ENCODE measurements at places on chromosomes 6 and 20.

DNA sequence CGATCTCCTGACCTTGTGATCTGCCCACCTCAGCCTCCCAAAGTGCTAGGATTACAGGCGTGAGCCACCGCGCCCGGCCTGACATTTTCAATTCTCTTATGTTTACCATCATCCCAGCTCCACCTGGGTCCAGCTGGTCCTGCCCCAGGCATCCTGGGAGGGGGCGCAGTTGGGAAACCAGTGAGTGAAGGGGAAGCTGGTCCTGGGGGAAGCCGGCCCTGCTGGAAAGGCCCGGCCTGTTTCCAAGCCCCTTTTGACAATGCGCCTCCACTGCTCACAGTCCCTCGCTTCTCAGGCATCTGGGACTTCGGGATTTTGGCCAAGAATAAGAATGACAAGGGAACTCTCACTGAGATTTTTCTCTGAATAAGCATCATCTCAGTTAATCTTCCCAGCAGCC, 14.2 kb downstream of the SLC13A3 start:
- no peak for DNase-seq

DNA sequence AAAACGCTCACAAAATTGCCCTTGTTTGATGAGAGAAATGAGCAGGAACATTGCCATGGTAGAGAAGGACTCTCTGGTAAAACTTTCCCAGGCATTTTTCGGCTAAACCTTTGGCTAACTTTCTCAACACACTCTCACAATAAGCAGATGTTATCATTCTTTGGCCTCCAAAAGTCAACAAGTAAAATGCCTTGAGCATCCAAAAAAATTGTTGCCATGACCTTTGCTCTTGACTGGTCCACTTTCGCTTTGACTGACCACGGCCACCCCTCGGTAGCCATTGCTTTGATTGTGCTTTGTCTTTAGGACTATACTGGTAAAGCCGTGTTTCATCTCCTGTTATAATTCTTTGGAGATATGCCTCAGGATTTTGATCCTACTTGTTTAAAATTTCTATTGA, 41.1 kb upstream of the PREP start:
- DNase-seq, result no peak

DNA sequence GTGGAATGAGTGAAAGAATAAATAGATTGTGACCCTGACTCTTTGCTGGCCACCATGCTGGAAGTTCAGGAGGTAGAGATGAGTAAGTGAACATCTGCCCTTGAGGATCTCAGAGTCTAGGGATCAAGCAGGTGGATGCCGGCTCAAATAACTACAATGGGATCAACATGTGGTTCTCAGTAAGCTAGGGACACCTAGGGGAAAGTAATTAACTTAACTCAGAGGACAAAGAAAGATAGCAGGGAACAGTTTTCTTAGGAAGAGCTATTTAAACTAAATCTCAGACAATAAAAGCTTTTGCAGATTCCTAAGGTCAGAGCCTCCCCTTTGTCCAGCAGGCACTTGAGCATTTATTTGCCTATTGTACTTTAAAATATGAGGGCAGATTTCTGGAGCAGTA, 29.1 kb downstream of the SLC13A3 start:
- DNase-seq, result no peak

DNA sequence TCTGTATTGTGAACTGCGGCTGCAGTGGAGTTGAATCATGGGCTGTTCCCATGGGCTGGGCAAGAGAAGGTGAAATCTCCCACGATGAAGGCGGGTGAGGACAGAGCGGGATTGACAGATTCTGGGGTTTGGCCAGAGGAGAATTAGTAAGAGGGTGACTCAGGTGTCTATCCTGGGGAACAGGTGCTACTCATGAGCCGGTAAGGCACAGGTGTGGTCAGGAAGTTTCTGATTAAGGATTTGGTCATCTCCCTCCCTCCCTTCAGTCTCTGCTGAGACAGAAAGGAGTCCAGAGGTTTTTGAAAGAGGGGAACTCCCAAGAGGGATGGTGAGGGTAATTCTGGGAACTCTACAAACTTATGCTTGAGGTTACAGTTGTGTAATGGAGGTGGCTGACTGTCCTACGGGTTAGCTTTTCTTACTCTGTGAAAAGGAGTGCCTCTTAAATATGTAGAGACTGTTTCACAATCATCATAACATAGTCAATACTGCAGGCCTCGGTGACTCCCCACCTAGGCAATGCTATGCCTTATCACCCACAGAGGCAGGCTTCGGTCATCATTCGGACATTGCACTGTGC, 31.5 kb downstream of the SERPINB1 start:
- DNase-seq, result no peak

GRCh38 chr20:60299951-60300350, 341.7 kb downstream of the CDH26 start:
- DNase-seq, result no peak

DNA sequence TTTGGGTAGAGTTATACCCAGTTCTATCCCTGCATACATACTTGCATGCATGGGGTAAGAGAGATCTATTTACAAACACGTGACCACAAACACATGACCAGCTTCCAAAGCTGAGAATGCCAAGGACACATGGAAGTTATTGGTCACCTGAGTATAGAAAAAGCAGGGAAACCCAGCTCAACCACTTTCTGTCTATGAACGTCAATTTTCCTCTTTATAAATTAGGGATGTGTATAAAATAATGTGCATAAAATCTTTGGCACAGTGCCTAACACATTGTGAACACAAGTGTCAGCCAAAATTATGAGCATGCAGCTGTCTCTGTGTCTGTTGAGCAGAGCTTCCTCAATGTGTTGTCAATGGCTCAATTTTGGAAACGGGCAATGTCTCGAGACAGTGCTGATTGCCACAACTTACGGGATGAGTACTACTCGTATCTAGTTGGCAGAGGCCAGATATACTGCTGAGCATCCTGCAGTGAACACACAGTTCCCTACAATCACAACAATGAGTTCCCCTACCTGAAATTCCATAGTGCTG, 44.9 kb downstream of the TPD52L1 start:
- no peak for DNase-seq

DNA sequence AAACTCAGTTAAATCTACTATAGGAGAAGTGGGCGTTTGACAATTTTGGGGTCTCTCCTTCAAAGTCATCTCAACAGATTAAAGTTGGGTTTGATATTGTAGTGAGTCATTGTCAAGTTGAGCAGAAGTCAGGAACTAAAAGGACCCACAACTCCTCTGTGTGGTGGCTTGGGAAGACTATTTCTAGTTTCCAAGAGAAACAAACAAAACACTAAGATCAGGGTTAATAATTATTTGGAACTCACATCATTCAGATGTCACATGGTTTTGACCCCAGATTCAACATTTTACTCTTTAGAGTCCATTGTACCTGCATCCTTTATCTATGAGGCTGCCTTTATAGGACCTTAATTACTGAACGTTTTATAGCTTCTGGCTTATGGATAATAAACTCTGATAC, 45.3 kb upstream of the TINAG start:
- DNase-seq, result no peak

DNA sequence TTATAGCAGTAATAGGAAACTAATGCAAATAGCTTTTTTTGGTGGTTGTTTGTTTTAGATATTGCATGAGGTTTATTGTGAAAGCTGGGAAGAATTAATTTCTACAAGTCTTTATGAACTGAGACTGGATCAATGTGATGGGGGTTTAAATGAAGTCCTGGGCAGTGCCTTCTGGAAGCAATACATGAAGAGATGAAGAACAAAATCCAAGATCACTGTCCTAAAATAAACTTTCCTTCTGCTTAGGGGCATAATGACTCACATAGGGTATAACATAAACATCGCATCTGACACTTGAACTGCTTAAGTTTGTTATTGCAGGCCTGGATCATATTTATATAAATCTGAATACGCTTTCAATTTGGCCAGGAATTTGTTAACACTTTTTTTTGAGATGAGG, 20.9 kb upstream of the SHLD1 start:
- no peak for DNase-seq

DNA sequence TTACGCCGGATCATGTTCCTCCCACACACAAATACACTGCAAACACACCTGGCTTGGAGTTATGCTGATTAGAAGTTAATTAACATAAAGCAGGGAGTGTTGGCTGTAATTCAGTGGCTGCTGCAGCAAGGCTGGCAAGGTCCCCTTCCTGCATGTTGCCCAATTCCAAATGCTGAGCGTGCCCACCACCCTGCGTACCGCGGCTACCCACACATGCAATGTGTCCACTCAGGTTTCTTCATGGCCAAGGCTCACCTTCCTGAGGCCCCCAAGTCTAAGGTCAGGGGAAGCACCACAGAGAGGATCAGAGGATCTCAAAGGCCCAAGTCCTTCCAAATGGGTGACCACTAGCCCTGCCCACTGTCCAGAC, 11.6 kb upstream of the PRND start:
- DNase-seq, result no peak

DNA sequence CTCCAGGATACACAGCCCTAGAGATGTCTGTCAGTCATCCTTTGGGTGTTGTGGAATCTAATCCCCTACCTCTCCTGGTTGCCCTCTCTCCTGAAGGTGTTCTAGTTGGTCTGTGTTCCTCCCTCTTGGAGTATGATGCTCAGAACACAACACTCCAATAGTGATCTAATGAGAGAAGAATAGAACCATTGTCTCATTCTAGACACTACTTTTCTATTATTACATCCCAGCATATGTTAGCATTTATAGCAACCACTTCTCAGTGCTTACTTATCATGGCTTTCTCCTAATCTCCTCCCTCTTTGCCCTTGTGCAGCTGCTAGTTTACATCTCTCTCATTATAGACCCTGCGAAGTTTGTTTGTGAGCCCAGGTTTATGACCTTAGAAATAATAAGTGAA, 109.0 kb downstream of the UNC5CL start:
- DNase-seq, result no peak

DNA sequence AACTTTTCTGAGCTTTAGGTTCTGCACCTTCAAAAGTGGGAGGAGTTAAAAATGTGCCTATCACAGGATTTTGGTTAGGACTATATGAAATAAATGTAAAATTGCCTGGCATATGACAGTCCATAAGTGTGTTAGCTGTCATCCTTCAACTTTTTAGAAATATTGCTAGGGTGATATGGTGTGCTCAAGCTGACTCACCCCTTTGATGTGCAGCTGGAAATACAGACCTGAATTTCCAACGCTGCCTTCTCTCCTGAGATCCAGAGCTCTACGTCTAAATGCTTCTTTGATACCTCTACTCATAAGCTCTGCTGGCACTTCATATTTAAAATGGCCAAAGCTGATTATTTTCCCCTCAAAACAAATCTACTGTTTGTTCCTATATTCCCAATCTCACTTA, 2.7 kb downstream of the SLC35B3 start:
- DNase-seq, result no peak

DNA sequence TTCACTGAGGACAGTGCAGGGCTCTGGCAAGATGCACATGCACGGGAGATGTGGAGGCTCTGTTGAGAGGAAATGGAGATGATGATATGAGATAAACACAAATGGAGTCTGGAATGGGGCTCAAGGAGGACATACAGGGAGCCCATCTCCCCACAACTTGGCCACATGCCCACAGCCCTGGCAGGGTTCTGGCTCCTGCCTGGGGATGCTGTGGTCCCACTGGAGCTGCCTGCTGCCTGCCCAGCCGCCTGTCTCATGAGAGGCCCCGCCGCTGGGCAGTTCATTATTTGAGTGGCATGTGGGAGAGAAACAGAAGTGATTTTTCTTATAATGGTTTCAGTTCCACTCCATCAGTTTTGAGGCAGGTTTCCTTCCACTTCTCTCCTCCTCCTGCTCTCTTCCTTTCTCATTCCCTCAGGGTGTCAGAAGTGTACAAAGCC, 133.6 kb upstream of the TRAF3IP2 start:
- DNase-seq, result no peak

- DNase-seq, result no peak
These were observed 99.3 kb upstream of the MRPS10 start for GRCh38 chr6:42316981-42317380.

DNA sequence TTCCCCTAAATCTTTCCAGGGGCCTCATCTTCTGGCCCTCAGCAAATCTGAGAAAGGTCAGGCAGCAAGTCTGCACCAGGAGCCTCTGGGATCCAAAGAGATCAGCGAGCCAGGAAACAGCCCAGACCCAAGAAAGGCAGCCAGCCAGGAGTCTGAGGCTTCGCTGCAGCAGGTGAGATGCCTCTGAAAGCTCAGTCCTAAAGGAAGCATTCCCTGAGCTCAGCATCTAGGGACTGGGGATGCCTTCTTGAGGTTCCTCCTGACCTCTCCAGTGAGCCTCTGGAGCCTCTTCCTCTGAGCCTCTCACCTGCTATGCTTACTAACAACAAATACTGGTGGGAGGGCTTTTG, 118.8 kb upstream of the MAFB start:
- no peak for DNase-seq

DNA sequence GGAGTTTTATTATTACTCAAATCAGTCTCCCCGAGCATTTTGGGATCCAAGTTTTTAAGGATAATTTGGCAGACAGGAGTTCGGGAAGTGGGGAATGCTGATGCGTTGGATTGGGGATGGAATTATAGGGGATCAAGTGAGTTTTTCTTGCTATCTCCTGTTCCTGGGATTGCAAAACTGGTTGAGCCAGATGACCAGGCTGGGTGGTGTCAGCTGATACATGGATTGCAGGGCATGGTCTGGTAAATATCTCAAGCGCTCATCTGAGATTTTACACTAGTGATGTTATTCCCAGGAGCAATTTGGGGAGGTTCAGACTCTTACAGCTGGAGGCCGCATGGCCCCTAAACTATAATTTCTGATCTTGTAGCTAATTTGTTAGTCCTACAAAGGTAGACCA, 54.7 kb downstream of the ENPP1 start:
- no peak for DNase-seq

DNA sequence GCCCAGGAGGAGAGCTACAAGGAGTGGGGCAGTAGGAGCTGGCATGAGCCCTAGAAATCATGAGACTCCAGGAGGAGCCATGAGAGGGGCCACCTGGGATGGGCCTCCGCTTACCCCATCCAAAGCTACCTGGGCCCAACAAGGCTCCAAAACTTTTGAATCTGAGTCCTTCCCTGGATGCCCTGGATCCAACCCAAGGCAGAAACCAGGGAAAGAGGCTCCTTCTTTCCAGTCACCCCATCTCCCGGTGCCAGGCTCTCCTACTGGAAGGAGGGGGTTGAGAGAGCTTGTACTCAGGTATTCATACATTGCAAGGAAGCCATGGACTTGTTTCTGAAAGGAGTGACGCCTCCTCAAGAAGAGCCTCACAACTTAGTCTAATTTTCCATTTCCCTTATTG, 7.8 kb upstream of the SIRPG start:
- DNase-seq, result no peak

- no peak for DNase-seq
These were observed 1.0 kb upstream of the PMEPA1 start for GRCh38 chr20:57710841-57711240.
